ENCODE measurements at places on chromosomes 6 and 20.
A peak's percentile ranks its signal among the peaks of the same experiment; 100 is the strongest.

GRCh38 chr6:118725944-118726343 lies 74.6 kb upstream of the CEP85L start:
- peak; percentile 83 for DNase-seq

DNA sequence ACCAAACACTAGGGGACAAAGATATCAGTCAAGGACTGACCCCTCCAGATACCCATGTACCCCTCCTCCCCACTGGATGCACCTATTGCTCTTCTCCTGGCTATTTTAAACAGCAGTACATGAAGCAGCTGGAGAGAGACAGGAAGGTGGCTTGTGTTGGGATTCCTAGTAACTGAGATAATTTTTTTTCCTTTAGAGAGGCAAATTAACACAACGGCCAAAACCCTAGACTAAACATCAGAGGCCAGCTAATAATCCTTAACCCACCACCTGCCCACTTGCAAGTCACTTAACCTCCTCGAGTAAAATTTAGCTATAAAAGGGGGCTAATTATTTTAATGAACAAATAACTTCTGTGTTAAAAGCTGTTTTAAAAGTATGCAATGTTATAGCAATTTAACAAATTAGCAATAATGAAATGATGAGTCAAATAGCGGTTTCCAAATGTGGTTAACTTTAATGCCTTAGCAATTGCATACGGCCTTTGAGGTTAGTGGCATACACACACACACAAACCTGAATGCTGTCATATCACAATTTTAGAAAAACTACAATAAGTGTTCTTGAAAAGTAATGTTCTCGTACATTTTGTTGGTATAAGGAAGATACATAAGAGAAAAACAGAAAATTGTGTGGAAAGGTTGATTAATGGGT lies 151.7 kb downstream of the FRK start:
- no peak for DNase-seq

DNA sequence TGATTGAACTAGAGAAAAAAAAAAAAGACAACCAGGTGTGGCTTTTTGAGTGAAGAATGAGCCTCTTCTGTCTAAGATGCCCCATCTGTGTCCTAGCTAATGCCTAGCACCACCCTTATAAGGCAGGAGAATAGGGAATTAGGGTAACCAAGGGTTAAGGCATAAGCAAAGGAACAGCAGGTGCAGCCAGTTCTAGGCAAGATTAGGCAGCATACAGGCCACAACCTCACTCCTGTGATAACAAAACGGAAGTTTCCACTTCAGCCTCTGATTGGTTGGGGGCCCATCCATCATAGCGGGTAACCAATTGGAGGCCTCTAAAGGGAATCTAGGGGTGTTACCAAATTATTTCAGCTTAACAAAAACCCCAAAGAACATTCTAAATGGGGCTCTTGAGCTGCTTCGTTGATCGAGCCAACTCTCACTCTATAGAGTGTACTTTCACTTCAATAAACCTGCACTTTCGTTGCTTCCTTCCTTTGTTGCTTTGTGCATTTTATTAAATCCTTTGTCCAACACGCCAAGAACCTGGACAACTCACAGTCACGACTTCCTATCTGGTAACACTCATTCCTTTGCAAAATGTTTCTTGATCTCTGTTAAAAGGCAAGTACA lies 61.9 kb upstream of the TAGAP start:
- DNase-seq = peak; percentile 94

GRCh38 chr6:82257088-82257774 lies 9.7 kb upstream of the IBTK start:
- DNase-seq = no peak

- DNase-seq = no peak
Measured at GRCh38 chr6:69985180-69985579, 118.8 kb downstream of the COL19A1 start.

GRCh38 chr6:134318974-134319281 lies 1.0 kb upstream of the SGK1 start:
- no peak for DNase-seq

DNA sequence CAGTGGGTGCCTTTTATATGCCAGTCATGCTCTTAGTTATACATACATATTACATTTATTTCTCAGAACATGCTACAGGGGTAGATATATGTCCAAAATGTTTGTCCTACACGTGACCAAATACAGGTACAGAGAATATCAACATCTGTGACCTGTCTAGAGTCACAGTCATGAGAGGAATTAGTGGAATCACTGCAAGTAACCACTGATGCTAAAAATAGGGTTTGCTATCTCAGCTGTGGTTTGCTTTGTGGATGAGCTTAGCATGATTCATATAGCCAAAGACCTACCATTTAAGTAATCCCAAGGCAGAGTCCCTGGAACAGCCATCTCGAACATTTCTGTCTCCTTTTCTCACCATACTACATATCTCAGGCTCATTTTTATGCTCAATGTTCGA lies 32.3 kb downstream of the GSTA3 start:
- no peak for DNase-seq

- no peak for DNase-seq
Measured at GRCh38 chr6:72616406-72617015, 5.4 kb upstream of the KCNQ5 start.

- DNase-seq = no peak
Measured at GRCh38 chr6:166921570-166921969, 34.8 kb downstream of the RNASET2 start.

- DNase-seq = no peak
Measured at GRCh38 chr20:13219327-13220193, 1.5 kb upstream of the ISM1 start.

Measured in activated CD4-positive, alpha-beta T cell treated with anti-CD3 and anti-CD28 coated beads for 48 hours (primary cell).